ENCODE measurements at places on chromosomes 12 and 14.

DNA sequence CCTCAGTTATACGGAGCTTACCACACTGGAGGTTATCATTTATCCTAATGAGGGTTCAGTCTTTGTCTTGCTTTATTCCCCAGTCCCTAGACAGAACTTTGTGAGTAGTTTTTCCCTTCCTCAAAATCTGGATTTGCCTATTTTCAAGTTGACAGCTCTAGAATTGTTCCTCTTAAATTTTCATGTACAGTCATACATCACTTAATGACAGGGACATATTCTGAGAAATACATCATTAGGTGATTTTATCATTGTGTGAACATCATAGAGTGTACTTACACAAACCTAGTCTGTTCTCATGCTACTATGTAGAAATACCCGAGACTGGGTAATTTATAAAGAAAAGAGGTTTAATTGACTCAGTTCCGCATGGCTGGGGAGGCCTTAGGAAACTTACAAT is 3.1 kb downstream of the PRKAB1 start:
- no peak for DNase-seq

DNA sequence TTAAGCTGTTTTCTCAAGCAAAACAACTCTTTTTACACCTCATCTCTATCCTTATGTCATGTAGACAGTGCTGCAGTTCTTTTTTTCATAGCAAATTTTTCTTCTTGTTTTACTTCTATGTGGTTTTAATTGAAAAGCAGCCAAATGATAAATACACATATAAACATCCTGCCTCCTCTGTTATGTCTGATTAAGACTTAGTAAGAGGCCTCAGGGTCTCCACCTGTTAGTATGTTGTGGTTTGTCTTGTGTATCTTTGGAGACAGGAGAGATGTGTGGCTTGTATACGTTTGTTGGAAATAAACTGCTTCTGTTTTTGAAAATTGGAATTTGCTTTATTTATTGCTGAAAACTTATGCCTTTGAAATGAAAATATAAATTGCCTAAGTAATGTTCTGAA is 32.0 kb downstream of the PEX5 start:
- DNase-seq, result no peak

- no peak for DNase-seq
Measured at GRCh38 chr12:94553130-94553519, 93.5 kb upstream of the CEP83 start.

DNA sequence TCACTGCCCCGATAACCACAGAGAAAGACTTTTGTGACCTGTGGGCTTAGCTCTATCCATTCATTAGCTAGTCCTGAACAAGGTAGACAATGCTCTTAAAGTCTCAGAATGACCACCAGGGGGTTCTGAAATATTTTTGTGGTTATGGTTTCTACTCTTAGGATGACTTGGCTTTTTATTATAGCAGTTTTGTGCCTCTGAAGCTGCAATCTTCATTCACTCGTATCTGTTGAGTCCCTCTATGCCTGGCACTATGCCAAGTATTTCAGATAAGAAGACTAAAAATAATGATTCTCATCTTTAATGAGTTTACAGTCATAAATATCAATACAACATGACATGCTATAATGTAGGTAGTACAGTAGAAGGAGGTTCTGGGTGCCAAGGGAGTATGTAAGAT is 130.8 kb upstream of the TRHDE start:
- peak; percentile 2 for DNase-seq

- DNase-seq, result no peak
Measured at GRCh38 chr12:23781118-23781517, 168.4 kb downstream of the SOX5 start.

- peak; percentile 94 for DNase-seq
Measured at GRCh38 chr12:1605129-1606020, 11.0 kb upstream of the FBXL14 start.

DNA sequence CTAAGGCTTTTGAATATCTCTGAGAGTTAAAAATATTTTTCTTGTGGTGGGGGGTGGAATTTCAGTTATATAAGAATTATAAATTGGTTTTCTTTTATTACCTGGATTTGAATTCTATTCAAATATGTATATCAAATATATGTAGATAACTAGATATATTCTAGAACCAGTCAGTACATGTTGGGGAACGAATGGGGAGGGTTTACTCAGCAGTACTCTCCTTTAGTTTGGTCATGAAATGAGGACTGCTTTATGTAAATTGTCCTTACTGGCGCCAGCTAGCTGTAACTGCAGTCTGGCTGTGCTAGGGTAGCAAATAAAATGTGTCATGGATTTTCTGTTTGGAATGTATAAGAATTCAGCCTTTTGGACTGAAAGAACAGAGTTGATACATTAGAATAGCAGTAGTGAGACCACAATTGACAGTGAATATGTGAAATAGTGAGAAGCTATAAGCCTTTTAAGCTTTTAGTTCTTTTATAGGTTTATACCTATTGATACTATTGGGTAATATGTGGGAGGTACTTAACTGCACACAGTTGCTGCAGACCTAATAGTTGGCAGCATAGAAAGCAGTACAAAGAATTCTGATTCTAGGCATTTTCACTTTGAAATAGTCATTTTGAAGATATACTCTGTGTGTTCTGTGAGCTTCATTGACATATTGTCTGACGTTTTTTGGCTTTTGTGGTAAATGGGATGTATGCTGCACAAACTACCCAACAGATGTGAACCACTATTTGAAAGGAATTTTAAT is 29.0 kb downstream of the ATF7IP start:
- DNase-seq, result peak; percentile 38

DNA sequence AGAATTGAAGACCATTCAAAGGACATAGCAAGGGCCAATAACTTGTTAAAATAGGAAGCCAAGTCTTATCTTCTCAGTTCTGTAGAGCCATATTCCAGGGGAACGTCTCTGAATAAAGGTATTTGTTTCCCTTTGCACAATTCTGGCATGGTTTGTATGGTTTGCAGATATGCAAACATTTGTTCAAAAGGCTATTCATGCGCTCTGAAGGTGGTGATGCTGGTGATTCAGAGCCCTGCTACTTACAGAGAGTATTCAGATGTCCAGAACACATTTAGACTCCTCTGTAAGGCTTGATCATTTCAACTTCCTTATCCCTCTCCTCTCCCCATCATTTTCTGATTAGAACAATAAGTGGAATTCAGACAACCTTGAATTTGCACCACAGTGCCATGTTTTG is 35.9 kb downstream of the SLC4A8 start:
- no peak for DNase-seq

GRCh38 chr14:68474741-68475140 is 318.1 kb downstream of the ZFP36L1 start:
- DNase-seq, result no peak

- DNase-seq, result no peak
Measured at GRCh38 chr12:115683240-115683780, 594.2 kb downstream of the MED13L start.

GRCh38 chr12:1350934-1351240 is 243.5 kb downstream of the FBXL14 start:
- DNase-seq, result no peak

DNA sequence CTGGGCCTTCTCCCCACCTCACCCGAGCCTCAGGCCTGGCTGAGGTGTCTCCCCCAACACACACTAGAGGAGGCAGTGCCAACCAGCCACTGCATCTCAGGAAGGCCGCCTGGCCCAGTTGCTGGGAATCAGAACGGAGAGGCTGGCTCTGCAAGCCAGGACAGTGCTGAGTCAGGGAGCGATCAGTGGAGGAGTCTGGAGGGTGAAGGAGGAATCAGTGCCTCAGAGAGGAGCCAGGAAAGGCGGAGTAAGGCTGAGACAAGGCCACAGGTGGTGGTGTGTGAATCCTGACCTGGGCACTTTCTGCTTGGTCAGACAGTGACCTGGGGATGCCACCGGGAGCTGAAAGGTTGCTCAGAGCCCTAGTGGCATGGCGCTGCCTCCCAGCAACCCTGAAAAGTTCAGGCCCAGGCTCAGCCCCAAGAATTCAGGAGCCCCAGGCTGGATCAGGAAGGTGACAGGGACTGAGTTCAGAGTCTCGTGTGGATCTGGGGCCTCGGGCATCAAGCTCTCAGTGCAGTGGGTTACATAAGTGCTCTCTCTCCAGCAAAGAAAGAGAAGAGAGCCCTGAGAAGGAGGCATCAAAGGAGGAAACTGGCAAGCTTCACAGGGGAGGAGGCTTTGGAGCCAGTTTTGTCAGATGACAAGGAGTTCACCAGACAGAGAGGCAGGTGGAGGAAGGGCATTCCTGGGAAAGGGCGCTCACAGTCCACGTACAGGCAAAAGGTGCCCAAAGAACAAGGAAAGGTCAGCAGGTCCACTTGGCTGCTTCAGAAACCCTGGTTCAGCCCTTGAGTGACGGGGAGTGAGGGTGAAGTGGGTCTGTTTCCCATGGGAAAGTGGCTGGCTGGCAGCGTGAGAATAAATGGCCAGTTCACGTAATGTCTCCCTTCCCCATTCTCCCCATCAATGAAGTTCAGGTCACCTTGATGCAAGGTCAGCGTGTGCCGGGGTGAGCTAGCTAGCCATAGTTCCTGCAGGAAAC is 87.8 kb downstream of the ZFP36L1 start:
- DNase-seq, result no peak

GRCh38 chr14:66916421-66916820 is 272.8 kb upstream of the GARIN2 start:
- no peak for DNase-seq

- no peak for DNase-seq
Measured at GRCh38 chr12:68613209-68613904, 2.7 kb downstream of the RAP1B start.

Data from HTR-8/SVneo (cell line).